ENCODE measurements at places on chromosomes 5 and 9.

DNA sequence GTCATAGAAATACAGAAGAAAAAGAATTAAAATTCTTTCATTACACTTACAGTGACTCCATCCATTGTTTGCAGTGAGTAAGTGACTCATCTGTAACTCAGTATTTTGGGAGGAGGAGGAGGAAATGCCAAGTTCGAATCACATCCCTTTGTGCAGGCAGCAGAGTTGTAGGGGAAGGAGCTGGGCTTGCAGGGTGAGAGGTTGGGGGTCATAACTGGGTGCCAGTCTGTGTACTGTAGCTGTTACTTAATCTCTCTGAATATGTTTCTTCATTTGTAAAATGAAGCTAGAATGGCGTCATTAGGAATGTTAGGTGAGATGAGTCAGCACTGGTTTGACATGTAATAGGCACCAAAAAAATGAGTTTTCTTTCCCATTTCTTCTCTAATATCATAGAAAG is 235.7 kb upstream of the ADAMTSL1 start:
- DNase-seq, result no peak

- no peak for DNase-seq
These were observed 28.4 kb upstream of the BOD1 start for GRCh38 chr5:173644673-173645436.

- DNase-seq, result no peak
These were observed 19.8 kb downstream of the COL27A1 start for GRCh38 chr9:114174876-114175771.

GRCh38 chr5:168172760-168173223 is 118.7 kb upstream of the WWC1 start:
- no peak for DNase-seq

Data from activated CD4-positive, alpha-beta memory T cell treated with anti-CD3 and anti-CD28 coated beads for 36 hours (primary cell).